ENCODE measurements at places on chromosomes 4 and X.

- no peak for DNase-seq
Measured at GRCh38 chrX:149799938-149800337, 18.2 kb downstream of the MAGEA9 start.

- DNase-seq, result no peak
Measured at GRCh38 chr4:160370046-160370445, 1267.2 kb downstream of the RAPGEF2 start.

DNA sequence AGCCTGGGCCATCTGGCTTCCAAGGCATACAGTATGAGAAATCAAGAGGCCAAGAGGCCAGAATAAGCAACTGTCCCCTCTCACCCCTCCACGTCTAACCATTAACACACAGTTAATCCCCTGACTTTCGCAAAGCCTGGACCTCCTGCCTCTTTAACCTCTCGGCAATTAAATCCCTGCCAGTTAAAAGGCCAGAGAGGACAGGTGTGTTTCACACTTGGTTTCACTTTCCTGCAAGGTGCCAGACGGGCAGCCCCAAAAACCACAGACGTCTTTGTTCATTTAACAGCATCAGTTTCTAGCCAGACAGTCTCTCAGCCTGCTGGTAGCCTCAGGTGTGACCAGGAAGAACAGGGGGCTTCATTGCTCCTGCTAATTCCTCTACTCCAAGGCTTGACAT is 91.1 kb upstream of the KIT start:
- no peak for DNase-seq

DNA sequence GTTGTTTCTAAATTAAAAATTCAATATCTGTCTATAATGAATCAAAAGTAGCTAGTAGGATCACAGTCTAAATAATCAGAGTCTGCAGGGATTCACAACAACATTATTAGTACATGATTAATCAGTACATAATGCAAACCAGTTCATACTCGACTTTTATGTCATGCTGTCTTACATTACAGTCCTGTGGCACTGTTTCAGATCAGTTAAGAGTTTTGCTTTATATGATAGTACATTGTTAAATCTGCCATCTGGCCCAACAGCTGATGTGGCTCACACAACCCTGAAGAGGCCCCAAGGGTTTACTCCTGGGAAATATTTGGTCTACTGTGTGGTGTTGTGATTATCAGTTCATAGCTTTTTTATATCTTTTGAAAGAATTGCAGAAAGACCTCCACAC is 247.1 kb upstream of the ETNPPL start:
- no peak for DNase-seq

- no peak for DNase-seq
Measured at GRCh38 chrX:73851014-73852009, 288.3 kb downstream of the CHIC1 start.

DNA sequence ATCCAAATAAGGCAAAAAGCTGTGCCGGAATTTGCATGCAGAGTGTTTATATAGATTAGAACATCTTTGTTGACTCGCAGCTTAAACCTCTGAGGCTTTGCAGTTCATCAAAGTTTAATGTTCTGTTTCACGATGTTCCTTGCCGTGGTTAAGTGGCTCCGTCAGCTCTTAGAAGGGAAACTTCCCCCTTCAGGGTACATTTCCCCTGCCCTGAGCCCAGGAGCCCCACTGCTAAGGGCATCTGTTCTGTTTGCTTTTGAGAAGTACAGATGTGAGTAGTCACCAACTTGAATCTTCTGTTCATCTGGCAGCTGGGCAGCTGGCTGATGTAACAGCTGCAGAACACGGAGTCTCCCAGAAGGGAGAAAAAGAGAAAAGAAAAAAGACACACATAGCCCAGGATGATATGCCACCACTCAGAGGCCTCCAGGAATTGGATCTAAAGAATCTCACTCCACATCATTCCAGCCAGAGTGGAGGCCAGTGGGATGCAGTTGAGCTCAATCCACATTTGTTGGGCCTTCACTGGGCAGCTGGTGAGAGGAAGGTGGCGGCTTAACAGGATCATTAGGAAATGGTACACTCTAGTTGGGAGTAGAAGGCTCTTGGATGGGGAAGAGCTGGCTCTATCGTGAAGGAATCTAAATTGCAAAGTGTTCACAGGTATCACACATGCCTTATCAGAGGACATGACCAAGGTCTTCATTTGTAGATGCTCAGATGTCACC is 178.7 kb upstream of the RBPJ start:
- DNase-seq, result no peak

DNA sequence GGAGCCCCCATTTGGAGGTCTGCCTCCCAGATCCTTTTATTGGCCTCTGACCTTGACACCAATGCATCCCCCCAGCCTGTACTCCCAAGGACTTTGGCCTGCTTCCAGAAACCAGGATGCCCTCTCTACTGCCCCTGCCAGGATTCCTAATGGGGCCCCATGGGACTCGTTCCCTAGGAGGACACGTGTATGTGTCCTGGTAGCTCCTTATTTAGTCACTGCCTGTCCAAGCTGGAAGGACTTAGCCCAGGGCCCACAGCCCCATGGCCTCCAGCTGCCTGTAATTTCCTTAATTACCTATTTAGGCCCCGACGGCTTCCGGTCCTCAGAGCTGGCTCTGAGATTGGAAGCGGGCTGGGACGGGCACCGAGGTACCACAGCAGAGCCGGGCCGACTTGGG is 9.4 kb downstream of the ATP2B3 start:
- DNase-seq, result no peak

DNA sequence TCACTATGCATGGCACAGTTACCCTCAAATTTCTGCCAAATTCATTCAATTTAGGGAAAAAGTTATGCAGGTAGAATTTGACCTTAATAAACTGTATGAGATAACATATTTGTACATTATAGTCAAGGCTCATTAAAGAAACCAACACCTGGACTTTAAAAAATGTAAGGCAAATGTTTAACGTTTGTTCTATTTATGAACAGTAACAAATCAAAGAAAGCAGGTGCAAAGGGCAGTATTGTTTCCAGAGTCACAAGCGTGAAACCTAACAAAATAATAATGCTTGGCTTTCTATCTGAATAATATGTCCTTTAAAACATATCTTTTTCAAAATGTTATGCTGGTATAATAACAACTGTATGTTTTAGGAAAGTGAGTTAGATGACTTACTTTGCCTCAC is 41.2 kb downstream of the LIN54 start:
- no peak for DNase-seq

- DNase-seq, result no peak
Measured at GRCh38 chr4:128940971-128941370, 131.5 kb downstream of the JADE1 start.

DNA sequence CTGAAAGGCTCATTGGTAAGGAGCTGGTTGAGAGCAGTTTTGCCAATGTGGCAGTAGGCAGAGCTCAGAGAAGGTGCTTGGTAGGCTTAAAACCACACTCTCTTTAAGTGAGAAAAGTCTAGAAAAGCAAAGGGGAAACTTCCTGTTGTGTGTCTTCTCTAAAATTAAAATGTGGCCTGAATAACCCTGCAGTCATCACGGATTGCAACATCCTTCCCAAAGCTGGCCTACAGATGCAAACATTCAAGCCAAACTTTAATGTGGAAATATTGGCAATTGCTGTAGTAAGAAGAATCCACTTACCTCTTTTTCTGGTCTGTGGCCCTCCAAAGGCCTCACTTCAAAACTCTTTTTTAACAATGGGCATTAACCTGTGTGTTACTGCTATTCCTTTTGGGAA is 348.5 kb downstream of the OPHN1 start:
- DNase-seq, result no peak

DNA sequence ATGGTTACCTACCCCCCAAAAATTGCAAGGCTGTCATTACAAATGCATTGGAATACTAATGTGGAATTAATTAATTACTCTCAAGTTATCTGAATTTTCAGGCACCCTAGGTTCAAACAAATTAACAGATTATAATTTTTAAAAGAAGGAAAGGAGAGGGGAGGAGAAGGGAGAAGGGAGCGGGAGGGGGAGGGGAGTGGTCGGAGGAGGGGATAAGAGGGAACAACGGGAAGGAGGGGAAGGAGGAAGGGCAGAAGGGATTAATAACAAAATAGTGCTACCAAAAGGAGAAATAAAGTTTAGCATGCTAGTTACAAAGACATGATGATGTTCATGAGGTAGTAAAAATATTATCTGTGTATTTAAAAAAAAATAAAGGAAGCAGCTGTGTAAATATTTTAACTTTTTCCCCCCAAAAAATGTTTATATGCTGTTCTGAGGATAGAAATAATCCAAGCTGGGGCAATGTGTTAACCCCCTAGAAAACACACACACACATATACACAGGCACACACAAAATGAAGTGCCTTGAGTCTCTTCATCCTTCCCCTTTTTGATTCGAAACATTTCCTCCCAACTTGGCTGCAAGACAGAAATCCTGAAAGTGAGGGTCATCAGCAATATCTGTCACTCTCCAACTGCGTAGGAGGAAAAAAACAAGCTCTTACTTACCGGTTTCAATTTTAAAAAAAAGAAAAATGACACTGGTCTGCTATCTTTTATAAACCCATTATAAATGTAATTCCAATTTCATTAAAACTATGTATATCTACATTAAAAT is 58.8 kb downstream of the PPP3CA start:
- no peak for DNase-seq

GRCh38 chr4:143016171-143016570 is 168.5 kb upstream of the USP38 start:
- DNase-seq, result no peak

DNA sequence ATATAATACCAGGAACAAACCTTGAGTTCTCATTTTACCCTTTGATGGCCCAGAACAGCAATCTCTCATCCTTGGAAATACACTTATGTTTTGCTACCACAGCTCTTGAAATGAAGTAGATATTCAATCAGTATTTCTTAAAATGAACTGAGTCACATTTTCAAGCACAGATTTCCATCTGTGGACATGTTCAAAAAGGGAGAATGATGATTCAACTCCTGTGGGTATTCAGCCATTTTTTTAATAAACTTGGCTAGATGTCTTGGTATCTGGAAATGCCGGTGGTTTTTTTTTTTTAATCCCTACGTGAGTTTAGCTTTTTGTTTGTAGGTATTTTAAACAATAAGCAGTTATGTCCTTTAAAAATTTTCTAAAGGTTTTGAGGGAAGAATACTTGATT is 64.2 kb upstream of the TRPC5OS start:
- DNase-seq, result no peak

- no peak for DNase-seq
Measured at GRCh38 chrX:46279925-46280313, 265.3 kb downstream of the ZNF674 start.

DNA sequence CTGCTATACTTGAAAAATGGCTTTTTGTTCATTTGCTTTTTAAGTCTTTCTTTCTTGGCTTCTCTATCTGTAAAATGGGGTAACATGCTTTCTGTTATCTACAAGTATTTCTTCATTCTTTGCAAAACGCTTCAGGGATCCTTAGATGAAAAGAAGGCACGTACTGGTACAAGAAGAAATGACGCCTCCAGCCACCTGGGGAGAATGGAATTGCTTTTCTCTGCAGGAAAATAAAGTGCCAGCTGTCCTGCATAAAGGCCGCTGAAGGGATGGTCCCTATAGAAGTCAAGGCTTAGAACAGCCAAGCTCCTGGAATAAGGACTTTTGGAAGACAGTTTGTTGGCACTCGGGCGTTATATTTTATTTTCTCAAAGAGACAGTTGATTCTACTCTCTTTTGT is 210.8 kb upstream of the RASGEF1B start:
- no peak for DNase-seq

DNA sequence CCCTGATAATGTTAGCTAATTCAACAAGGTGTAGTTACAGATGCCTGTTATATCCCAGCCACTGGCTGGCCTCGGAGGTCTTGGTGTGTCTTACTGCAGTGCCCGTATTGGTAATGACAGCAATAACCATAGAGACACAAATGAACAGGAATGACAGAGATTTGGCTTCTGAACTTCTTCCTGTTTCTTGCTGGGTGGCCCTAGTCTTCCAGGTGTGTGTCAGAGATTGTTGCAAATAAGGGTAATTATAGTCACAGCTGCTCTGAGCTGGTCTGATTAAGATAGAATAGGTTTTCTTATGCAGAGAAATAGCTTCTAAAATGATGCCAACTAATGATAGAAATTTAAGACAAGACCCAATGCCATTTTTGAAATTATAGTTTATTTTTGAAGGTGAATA is 64.1 kb upstream of the MAD2L1 start:
- no peak for DNase-seq

- DNase-seq, result no peak
Measured at GRCh38 chrX:52031371-52031770, 37.6 kb downstream of the MAGED4B start.

GRCh38 chr4:101279377-101279871 is 67.9 kb downstream of the PPP3CA start:
- no peak for DNase-seq

DNA sequence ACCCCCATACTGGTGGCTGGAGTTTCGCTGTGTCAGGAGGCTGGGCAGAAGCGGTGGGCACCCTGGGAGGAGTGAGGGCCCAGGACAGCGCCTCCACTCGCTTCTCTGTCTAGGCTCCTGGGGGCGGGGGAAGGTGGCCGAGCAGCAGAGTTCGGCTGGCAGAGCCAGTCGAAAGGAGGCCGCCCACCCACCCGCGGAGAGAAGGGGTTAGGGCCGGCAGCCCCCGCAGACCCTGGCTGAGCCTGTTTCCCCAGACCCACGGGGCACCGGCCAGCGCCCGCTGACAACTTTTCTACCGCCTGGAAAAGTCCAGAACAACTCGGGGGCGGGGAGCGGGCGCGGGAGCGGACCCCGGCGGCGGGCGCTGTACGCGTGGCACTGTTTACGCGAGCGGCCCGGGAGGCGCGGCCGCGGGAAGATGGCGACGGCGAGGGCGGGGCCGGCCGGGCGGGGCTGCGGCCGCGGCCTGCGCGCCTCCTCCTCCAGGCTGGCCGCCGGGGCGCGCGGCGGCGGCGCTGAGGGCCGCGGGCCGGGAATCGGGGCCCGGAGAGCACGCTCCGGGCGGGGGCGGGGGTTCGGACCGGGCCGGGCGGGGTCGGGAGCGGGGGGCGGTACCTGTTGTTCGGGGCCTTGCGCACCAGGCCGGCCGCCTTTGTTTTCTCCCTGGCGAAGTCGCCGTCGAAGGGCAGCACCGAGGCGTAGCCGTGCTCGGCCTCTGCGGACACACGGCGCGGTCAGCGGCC is 628 bp downstream of the MXD4 start:
- no peak for DNase-seq

- no peak for DNase-seq
Measured at GRCh38 chr4:955161-955921, 18.0 kb downstream of the DGKQ start.

DNA sequence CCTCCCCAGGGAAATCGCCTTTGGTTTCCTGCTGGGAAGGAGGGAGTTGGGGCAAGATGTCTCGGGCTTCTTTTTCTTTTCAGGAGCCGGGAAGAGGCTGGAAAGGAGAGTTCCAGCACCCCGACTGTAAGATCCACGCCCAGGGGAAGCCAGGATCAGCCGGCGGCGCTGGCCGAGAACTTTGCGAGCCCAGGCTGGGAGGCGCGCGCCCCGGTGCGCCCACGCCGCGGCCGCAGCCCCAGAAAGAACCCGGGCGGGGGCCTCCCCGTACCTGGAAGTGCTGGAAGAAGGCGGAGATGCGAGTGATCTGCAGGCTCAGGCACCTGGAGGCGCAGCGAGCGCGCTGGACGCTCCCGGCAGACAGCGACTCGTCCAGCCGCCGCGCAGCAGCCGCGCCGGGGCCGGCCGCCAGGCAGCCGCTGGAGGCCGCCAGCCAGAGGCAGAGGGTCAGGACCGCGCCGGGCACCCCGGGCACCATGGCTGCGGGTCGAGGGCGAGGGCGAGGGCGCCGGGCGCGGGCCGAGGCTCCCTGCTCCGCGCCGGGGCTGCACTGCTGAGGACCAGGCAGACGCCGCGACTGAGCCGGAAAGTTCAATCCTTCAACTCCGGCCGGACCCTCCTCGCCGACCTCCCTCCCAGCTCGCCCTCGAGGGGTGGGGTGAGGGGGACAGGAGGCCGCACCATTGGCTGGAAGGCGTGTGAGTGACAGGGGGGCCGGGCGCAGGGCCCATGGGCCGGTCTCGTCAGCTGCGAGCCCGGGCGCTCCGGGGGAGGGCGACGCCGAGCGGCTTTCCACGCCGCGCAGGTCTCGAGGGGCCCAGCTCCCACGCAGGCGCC is at the start of gene ANOS1:
TSS of gene ANOS1 (minus strand) at position 579 of the 837 bp plus-strand sequence. CDS start at position 478, 101 bp downstream.
- no peak for DNase-seq
